Neural crest cell (in vitro differentiated cells): ENCODE measurements at places on chromosomes 2 and 18.

DNA sequence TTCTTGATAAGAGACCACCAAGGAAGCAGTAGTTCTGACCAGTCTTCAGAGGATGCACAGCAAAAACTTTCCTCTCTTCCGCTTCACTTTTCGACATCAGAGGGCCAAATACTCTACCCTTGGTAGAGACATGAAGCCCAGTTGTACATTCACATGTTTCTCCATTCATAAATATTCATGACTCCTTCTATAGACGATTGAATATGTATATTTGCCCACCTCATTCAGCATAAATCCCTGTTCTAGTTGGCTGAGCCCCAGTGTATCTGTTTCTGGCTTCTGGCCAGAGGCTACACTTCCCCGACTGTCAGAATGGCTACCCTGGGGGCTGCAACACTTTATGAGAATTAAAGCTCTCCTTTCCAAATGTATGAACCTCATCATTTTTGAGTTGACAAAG lies 258.5 kb downstream of the ASXL3 start:
- DNase-seq = no peak

DNA sequence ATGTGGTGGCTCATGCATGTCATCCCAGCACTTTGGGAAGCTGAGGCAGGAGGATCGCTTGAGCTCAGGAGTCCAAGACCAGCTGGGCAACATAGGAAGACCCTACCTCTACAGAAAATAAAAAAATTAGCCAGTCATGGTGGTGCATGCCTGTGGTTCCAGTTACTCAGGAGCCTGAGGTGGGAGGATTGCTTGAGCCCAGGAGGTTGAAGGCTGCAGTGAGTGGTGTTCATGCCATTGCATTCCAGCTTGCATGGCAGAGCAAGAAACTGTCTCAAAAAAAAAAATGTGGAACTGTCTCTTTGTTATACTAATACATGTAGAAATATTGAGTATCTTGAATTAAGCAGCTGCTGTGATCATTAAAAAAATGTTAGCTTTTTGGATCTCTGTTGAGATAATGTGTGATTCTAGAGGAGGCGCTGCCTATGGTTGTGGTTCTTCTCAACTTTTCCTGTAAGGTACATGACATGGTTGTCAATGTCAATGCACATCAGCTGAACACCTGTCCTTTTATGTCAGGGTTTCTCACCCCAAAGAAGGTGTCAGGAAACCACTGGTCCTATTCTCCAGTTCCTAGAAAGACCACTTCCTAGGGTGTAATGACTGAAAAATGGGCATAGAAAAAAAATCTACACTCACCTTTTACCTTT lies 34.7 kb upstream of the IL1RL1 start:
- DNase-seq = no peak

DNA sequence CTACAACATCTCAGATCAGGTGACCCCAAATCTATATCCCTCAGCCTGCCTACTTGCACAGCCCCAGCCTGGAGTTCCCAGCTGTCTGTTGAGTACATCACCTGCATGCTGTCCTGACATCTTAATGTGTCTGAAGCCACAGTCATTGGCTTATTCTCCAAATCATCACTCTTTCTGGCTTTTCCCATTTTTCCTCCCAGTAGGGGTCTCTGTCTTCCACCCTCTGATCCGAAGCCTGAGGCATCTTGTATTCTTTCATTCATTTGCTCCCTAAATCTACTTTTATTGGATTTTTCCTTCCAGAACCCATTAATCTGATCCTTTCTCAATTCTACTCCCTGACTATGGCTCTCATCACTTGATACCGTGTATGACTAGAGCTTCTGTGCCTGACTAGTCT lies 332.9 kb upstream of the DCC start:
- no peak for DNase-seq

GRCh38 chr2:11876889-11877288 lies 130.5 kb downstream of the LPIN1 start:
- no peak for DNase-seq

- DNase-seq = no peak
Observed at GRCh38 chr2:80185091-80185490, 119.5 kb downstream of the LRRTM1 start.

DNA sequence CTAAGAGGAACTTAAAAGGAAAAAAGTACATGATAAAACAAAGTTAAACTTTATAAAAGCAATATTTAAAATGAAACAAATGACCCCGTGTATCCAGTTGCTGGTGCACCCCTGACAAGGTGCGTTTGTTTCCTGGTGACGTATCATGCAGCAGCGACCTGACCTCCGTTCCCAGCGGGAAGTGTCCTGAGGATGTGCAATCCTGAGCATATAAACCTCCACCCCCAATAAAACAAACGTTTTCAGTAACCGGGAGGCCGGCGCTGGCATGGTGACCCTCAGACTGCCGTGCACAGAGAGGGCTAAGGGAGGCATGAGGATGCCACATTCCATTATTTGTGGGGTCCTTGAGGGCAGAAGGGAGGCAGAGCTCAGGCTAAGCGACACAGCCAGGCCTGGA lies 14.8 kb downstream of the SLC66A2 start:
- DNase-seq = no peak

DNA sequence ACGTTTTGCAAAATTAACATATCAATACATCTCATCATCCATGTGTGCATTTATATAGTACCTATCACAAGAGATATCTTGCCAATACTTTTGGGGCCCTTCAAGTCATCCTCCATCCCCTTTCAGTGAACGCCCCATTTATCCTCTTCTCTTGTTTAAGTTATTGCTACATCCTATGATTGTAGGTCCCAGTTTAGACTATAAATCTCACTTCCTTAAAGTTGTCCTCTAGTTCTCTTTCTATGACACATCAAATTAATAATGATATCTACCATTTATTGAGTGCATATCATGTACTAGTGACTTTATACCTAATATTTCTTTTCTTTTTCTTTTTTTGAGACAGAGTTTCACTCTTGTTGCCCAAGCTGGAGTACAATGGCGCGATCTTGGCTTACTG lies 28.8 kb upstream of the FBXO11 start:
- no peak for DNase-seq

DNA sequence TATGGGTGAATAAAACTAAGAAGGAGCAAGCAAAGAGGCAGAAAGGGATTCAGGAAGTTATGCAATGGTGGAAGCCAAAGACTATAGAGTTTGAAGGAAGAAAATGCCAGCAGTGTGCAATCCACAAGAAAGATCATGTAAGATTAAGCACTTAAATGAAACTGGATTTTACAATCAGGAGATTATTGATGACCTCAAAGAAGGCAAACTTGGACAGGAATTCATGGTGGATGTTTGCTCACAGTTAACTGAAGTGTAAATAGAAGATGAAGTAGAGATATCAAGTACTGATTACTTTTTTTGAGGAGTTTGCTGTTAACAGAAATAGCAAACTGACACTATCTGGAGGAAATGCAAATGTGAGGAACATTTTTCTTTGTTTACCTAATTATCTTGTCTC lies 308.9 kb downstream of the RND3 start:
- DNase-seq = no peak

DNA sequence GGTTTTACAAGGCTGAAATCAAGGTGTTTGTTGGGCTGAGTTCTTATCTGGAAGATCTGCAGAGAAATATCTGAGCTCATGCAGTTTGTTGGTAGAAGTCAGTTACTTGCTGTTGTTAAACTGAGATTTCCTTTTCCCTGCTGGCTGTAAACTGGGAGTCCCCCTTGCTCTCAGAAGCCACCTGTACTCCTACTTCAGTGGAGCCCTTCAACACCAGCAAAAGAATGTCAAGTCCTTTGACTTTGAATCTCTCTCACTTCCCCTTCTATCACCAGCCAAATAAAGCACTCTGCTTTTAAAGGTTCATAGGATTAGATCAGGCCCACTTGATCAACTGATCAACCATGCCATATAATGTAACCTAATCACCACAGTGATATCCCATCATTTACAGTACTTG lies 252.2 kb upstream of the CDH7 start:
- DNase-seq = no peak

DNA sequence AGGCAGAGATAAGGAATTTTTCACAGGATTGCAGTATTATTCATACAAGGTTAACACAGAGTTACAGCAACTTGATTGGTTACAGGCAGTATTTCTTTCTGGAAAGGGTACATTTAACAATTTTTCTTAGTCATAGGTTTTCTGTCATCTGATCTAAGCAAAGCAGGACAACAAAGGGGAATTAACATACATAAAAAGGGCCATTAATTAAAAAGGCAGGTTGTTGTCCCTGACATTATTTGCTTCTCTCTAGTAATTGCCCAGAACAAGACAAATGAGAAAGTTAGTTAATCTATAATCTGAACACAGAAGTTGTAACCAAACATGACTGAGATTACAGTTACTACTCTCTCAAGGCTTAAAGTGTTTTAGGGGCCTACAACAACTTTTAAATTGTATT lies 291.4 kb upstream of the LRRTM4 start:
- no peak for DNase-seq

DNA sequence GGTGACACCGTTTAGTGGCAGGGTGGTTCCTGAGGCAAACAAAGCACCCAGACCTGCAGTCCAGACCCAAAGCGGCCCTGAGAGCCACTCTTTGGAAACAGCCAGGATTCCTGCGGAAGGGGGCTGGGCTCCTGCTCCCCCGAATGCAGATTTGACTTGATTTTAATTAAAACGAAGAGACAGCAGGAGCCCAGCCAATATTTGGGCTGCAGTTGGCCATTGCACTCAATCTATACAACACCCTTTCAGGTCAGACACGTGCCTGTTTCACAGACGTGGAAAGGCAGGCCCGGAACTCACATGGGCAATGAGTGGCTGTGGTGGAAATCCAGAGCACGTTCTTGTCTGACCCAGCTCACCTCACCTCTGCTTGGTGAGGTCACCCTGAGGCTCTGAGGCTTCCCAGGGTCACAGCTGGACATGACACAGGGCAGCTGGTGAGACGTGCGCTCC lies 122.4 kb downstream of the NDUFA10 start:
- DNase-seq = no peak

DNA sequence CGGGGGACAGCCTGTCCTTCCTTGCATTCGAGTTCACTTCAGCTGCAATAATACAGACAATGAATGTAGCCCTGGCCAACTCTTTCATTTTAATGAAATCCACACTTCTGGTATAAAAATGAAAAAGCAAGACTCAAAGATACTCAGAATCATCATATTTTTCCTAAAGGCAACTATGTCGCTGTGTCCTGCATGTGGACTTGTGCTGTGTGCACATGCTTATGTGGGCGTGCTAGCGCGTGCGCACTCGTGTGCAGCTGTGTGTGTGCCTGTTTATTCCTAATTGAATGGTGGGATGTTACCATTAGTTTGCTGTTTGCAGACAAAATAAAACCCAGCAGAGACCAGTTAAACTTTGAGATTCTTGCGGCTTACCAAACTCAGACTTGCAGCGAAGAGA lies 49.6 kb downstream of the SMIM21 start:
- no peak for DNase-seq

- DNase-seq = no peak
Observed at GRCh38 chr2:223494496-223494895, 107.7 kb downstream of the SCG2 start.

DNA sequence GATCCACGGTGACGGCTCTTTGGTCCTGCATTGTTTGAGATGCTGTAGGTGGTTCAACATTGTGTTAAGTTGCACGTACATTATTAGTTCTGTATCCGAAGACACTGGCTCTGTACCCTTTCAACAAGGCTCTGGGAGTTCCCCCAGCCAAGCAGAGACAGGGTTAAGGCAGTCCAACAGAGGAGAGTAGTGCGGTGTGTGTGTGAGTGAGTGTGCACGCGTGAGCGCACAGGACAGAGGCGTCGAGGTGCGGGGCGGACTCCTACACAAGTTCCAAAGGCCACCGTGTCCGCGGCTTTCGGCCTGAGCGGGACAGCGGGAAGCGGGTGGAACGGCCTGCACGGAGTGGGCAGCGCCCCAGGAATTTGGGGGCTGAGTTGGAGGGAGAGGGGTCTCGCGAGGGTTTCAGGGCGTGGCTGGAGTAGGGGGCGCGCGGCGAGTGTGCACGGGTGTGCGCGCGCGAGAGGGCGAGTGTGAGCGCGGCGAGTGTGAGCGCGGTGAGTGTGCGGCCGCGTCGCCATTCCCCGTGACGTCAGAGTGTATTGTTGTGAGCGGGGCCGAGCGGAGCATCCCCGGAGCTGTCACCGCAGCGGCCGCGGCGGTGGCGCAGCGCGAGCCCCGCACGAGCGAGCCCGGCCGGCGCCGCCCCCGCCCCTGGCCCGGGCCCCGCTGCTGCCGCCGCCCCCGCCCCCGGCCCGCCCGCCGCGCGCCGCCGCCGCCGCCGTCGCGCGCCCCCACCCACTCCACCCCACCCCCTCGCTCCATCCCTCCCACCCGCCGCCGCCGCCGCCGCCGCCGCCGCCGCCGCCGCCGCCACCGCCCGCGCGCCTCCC lies at the start of gene ASXL3:
TSS of gene ASXL3 (plus strand) at position 535 of the 833 bp plus-strand sequence. CDS start 413 bp downstream, outside the sequence.
- peak; percentile 54 for DNase-seq

DNA sequence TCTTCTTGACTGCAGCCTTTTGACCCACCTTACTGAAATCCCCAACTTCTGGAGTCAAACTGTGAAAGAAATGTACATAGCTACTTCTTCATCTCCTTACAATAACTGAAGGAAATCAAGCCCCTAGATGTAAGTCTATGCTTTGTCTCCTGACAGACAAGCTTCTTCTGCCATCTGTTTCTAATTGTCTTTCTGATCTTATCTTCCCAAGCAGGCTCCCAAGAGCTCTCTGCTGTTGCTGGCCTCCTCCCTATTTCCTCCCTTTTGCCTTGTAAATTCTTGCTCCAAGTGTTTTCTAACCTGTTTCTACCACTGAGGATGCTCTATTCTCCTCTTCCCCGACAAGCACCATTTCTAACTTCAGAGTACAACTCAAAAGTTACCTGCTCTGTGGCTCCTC lies 77.4 kb upstream of the OSR1 start:
- no peak for DNase-seq

DNA sequence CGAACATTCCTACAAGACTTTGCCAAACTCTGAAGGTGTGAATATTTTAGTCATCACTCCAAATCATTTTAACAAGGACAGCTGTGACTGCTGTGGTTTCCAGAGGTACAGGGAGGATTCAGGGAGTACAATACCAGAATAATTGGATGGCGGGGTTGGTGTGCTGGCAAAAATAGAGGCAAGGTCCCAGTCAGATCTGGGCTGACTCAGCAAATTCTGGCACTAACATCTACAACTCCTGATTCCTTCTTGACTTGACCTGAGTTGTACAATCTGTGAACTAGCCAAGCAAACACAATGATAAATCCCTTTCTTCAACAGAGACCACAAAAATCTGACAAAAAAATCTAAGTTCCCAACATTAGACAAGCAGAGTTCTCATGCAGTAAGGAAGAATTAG lies 40.4 kb downstream of the RMP24 start:
- DNase-seq = no peak

GRCh38 chr2:111145103-111145760 lies 24.5 kb downstream of the BCL2L11 start:
- DNase-seq = no peak

DNA sequence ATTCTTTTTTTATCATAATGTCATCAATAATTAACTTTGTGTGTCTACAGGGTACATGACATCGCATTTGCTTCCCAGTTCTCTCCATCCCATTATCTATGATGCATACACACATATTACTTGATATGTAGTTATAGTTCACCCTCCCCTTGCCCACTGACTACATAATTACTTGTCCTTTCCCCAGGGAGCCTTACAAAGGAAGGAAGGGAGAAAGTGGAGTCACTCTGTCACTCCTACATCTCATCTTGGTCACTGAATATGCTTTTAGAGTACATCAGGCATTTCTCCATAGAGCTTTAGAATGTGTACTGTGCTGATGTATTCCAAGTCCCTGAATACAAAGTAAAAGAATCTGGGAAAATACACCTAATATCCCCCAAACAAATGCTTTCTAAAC lies 6.0 kb upstream of the DTNA start:
- no peak for DNase-seq
